8988T (cell line): ENCODE measurements at places on chromosomes 5 and 9.

DNA sequence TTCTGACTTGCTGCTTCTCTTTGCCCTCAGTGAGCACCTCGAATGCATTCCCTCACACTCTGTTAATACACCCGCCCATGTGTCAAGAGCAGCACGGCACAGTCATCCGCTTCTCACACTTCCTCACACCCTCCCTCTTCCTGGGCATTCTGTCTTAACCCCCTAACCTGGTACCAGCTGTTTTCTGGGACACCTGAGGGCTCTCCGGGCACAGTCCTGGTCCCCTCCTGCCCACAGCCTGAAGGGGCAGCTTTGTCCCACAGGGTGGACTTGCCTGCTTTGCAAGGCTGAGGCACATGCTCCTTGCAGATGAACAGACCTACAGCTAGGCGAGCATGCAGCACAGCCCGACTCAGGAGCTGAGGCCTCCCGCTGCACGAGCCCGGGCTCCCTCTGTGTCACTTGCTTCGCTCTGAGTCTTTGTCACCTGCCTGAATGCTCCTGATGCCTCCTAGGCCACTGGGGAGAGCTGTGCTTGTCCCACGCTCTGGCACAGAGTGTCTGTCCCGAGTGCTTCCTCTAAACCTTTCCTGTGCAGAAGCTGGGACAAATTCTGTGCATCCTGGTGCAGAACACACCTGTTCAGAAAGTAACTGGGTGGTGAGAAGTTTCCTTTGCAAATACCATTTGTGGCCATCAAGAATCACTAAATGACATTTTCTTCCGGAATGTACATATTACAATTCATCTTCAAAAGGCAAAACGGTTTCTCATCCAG lies 47.8 kb downstream of the AHRR start:
- no peak for DNase-seq

DNA sequence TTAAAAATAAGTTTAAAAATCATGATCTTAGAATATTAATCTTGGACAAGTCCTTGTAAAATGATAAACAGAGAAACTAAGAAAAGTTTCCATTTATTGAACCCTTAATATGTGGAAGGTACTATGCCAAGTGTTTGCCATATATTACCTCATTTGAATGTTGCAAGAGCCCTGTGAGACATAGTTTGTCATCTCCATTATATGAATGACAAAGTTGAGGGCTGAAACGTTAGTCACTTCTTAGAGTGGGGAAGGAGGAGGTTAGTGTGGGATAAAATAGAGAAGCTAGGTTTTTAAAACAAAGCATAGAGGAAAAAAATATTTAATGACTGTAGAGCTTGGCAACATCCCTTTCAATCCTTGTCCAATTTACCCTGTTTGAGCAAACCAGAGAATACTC lies 2.0 kb downstream of the TNC start:
- DNase-seq, result no peak

DNA sequence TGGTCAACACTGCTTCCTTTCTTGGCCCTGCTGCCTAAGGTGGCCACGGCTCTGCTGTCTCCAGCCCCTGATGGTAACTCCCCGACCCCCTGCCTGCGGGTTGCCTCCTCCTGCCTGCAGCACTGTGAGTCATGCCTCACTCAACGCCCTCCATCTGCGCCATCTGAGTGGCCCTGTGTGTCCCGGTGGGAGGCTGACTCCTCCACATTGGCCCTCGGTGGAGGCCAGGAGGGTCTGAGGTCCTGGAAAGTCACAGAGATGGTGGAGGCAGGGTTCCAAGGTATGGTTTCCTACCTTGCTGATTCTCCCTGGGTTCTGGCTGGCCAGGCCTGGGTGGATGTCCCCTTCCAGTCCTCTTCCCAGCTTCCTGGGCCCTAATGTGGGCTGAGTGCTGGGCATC lies 64.5 kb upstream of the ADAMTS2 start:
- DNase-seq, result no peak

DNA sequence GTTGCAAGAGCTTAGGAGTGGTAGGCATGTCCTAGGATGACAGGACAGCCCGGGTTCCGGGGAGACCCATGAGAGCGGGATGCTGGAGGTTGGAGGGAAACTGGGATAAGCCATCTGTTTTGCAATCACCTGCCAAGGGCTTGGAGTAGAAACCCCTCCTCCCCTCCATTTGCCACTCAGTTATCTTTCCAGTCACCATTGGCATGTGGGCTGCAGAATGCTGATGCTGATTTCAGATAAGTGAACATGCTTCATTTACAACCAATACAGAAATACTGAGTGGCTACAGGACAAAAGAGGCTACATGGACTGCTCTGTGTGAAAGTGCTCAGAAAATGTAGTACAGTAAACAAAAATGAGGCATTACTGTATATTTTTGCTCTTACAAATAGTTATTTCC lies 93.4 kb upstream of the KIF2A start:
- DNase-seq, result no peak

DNA sequence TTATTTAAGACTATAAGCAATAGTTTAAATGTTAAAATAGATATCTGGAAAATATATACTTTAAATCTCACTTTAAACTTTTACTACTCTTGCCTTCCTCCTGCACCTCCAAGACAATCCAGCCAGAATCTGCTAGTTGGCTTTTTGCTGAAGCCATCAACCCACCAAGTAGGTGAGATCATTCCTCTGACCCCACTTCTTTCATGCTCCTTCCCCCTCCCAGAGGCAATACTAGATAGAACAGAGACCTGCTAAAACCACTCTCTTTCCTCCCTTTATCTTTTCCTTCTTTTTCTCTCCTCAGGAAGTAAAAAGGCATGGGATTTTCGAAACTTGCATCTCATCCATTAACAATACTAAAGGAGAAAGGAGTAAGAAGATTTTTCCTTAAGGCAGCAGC lies 30.1 kb upstream of the CAMK4 start:
- DNase-seq, result no peak

DNA sequence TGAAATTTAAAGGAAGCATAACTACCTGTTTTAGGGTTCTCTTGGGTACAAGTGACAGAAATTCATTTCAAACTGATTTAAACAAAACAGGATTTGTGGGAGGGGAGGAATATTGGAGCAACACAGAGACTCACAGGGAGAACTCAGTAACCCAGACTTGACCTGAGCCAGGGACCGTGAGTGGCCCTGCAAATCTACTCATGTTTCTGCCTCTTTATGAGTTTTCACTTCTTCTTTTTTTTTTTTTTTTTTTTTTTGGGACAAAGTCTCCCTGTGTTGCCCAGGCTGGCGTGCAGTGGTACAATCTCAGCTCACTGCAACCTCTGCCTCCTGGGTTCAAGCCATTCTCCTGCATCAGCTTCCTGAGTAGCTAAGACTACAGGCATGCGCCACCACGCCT lies 405.6 kb upstream of the ZNF608 start:
- no peak for DNase-seq
